CD4-positive, CD25-positive, alpha-beta regulatory T cell (primary cell): ENCODE measurements at places on chromosomes 3 and 15.
A peak's percentile ranks its signal among the peaks of the same experiment; 100 is the strongest.

- no peaks in the 10 kb centered on the region for H3K36me3 ChIP-seq
- H3K27me3 ChIP-seq: no peaks in the 10 kb centered on the region
- no peak overlapping the region for H3K27ac ChIP-seq
- no peak overlapping the region for H3K4me3 ChIP-seq
Observed at GRCh38 chr3:58612830-58613229, 35.6 kb upstream of the FAM107A start.

- peaks cover 17% of the 10 kb centered on the region for H3K4me1 ChIP-seq
- no peak for DNase-seq
- peak overlapping the region; percentile 97 for H3K27ac ChIP-seq
- H3K4me3 ChIP-seq: peak overlapping the region; percentile 97
- H3K27me3 ChIP-seq: no peaks in the 10 kb centered on the region
Observed at GRCh38 chr3:15099364-15100098, 583 bp upstream of the RBSN start.

- no peaks in the 10 kb centered on the region for H3K4me1 ChIP-seq
- no peak for DNase-seq
- H3K36me3 ChIP-seq: peaks cover 16% of the 10 kb centered on the region
- H3K27ac ChIP-seq: no peak overlapping the region
- no peaks in the 10 kb centered on the region for H3K27me3 ChIP-seq
Observed at GRCh38 chr3:33597257-33597689, 120.8 kb downstream of the CLASP2 start.

DNA sequence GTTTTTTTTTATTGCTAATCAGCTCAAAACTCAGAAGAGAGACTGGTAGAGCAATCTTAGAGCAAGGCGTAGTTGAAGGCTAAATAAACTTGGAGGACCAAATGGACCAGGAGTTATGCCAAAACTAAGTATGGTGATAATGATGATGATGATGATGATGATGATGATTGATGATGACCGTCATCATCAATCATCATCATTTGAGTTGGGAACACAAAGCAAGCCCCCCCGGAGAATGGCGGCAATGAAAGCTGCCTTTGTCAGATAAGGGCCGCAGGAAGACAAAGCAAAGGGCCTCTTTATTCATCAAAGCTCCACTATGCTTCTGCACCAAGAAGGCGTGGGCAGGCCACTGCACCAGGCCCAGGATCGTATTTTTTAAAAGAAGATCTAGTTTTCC is 82.1 kb upstream of the RAD18 start:
- H3K27ac ChIP-seq: no peak overlapping the region
- H3K27me3 ChIP-seq: no peaks in the 10 kb centered on the region
- DNase-seq: no peak

- peaks cover 57% of the 10 kb centered on the region for H3K4me1 ChIP-seq
Observed at GRCh38 chr3:60015032-60015705, 965.3 kb upstream of the CFAP20DC start.

DNA sequence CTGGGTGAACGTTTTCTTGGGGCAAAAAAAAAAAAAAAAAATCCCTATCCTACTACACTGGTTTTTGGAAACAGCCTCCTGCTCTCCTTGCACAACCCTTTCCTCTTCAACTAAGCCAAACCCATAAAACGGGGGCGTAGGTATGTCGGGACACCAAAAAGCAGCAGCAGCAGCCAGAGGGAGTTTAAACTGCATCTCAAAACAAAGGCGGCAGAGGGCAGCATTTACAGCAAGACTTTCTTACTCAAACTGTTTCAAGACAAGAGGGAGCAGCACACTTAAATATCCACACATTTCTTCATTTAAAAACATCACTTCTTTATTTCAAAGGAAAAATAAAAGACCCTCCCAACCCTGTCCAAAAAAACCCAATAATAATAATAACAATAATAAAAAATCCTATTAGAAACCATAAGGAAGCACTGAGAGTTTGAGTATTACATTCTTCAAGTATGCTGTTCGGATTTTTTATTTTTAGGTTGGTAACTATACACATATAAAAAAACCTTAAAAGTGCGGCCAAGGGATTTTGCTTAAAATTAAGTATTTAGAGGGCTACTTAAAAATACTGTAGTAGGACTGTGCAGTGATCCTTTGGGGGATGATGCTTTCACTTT is 43.9 kb upstream of the PLXND1 start:
- DNase-seq: peak; percentile 31
- H3K4me1 ChIP-seq: peaks cover 3% of the 10 kb centered on the region
- peaks cover 21% of the 10 kb centered on the region for H3K36me3 ChIP-seq
- H3K27ac ChIP-seq: no peak overlapping the region

GRCh38 chr15:42287931-42288330 is 14.7 kb upstream of the TMEM87A start:
- peaks cover 57% of the 10 kb centered on the region for H3K36me3 ChIP-seq
- no peaks in the 10 kb centered on the region for H3K4me1 ChIP-seq
- H3K4me3 ChIP-seq: no peak overlapping the region
- no peak overlapping the region for H3K27ac ChIP-seq
- H3K27me3 ChIP-seq: no peaks in the 10 kb centered on the region

- no peak overlapping the region for H3K27ac ChIP-seq
- H3K4me1 ChIP-seq: no peaks in the 10 kb centered on the region
- no peaks in the 10 kb centered on the region for H3K36me3 ChIP-seq
- DNase-seq: no peak
- peaks cover 1% of the 10 kb centered on the region for H3K27me3 ChIP-seq
Observed at GRCh38 chr3:171774521-171774920, 35.8 kb downstream of the PLD1 start.

GRCh38 chr15:75739791-75740190 is 27.1 kb upstream of the CSPG4 start:
- peaks cover 14% of the 10 kb centered on the region for H3K4me1 ChIP-seq
- no peaks in the 10 kb centered on the region for H3K36me3 ChIP-seq
- no peak overlapping the region for H3K27ac ChIP-seq
- H3K4me3 ChIP-seq: no peak overlapping the region
- H3K27me3 ChIP-seq: no peaks in the 10 kb centered on the region

DNA sequence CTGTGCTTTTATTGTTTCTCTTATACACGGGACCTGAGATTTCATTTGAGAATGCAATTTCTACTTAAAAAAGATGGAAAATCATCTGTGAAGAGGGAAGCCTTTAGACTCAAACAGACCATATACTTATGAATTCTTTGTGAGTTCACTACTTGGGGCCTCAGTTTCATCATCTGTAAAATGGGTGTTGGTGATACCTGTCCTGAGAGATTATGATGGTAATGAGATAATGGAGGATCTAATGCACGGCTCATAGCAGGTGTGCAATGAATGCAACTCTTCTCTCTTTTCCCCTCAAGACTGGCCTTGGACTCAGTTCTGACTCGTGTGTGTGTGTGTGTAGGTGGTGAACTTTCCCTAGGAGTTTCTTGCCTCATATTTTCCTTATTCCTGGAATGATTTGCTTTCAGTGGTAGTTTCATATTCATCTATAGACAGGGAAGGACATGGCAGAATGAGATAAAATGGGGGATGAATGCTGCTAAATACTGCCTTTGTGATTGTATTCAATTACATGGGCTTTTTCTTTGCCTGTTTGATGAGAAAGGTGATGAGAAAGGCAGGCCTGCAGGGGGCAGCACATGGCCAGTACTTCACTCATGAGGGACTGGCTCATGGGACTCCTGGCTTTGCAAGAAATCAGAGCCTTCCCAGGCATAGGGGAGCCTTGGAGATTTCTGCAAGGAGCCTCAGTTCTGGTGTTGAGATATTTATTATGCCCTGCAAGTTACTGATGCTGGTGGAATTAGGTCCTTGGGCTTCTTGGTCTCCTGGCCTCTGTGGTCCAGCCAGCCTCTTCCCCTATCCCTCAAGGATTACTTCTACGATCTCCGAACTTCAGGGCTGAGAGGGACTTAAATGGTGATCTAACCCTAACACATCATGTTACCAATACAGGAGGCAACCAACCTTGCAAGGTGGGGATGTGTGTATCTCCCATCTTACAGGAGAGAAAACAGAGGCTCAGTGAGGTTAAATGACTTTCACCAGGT is 70.7 kb downstream of the RPLP1 start:
- H3K4me1 ChIP-seq: no peaks in the 10 kb centered on the region
- H3K27me3 ChIP-seq: peaks cover 2% of the 10 kb centered on the region
- peak; percentile 22 for DNase-seq
- no peak overlapping the region for H3K4me3 ChIP-seq
- H3K36me3 ChIP-seq: no peaks in the 10 kb centered on the region

GRCh38 chr3:183262875-183263378 is 9.9 kb downstream of the B3GNT5 start:
- no peak for DNase-seq
- H3K27ac ChIP-seq: no peak overlapping the region
- H3K27me3 ChIP-seq: peaks cover 2% of the 10 kb centered on the region
- H3K4me1 ChIP-seq: no peaks in the 10 kb centered on the region

DNA sequence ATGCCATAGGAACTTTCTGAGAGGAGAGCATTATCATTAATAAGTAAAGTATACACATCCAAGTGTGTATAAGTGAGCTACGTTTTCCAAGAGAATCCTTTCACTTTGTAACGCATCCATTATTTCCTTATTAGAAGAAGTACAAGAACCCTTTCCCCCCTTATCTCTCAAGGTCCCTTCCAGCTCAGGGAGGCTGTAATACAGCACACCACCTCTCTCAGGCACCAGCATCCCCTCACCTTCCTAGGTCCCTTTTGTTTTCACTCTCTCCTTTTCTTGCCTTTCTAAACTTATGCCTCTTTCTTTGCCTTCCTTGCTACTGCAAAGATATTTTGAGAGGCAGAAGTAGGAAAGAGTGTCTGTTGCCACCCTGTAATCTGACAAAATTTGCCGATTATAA is 446.0 kb downstream of the GRM7 start:
- H3K4me3 ChIP-seq: no peak overlapping the region
- no peaks in the 10 kb centered on the region for H3K36me3 ChIP-seq
- no peak overlapping the region for H3K27ac ChIP-seq
- DNase-seq: no peak
- no peaks in the 10 kb centered on the region for H3K27me3 ChIP-seq

DNA sequence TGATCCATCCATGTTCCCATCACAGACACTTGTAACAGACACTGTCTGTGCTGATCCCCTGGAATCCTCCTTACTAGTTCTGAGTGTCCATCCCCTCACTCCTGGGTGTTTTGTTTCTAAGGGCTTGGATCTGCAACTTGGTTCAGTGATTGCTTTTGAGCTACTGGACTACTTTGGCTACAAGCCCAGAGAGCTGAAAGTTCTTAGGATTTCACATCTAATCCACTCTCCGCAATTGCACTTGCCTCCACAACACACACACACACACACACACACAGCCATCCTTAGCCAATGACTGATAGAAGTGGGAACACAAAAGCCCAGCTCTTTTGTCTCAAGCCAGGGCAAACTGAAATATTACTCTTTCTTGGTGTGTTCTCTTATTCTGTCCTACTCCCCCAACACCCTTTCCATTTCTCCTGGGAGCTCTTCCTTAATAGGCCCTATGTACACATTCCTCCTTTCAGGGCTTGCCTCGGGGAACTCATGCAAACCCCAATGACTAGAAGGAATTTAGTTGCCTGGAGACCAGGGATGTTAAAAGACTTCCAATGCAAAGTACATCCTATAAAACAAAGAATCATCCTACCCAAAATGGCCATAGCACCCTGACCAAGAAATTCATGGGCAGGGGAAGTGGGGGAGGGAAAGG is 206.1 kb upstream of the UBE2E2 start:
- H3K4me1 ChIP-seq: no peaks in the 10 kb centered on the region
- no peaks in the 10 kb centered on the region for H3K36me3 ChIP-seq
- DNase-seq: no peak
- H3K27ac ChIP-seq: no peak overlapping the region
- H3K27me3 ChIP-seq: no peaks in the 10 kb centered on the region
- no peak overlapping the region for H3K4me3 ChIP-seq

DNA sequence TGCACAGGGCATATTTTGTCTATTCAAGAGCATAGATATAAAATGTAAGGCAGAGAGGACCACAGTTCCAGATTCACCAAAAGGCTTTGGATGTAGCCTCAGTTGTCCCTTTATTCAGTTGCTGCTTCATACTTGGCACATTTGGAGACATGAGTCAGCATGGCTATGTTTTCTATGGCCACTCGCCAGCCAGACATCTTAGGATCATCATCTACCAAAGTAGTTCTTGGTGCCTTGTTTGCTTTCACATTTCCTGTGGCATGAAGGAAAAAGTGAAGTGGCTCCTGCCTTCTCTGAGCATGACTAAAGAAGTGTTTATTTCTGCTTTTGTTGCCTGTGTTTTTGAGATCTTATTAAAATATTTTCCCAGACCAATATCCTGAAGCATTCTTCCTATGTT is 7.2 kb downstream of the SUSD5 start:
- H3K27me3 ChIP-seq: peaks cover 26% of the 10 kb centered on the region
- no peaks in the 10 kb centered on the region for H3K4me1 ChIP-seq
- DNase-seq: no peak
